ENCODE measurements at places on chromosomes 1 and 21.

DNA sequence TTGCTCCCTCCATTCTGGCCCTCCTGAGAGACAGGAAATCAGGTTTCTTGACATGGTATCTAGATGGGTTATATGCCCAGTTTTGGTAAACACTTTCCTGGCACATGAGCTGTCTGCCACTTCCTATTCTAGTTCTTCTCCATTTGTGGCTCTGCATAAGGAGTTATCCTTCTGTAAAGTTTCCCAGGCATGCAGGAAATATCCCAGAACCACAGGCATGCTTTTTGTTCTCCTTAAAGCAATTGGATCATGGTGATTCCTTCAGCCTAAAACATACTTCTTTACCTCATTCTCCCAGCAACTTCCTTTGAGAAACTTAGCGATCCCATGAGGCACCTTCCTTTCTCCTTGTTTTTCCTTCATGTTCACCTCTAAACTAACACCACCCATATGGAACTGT lies 199.8 kb downstream of the CRB1 start:
- no peak for DNase-seq

DNA sequence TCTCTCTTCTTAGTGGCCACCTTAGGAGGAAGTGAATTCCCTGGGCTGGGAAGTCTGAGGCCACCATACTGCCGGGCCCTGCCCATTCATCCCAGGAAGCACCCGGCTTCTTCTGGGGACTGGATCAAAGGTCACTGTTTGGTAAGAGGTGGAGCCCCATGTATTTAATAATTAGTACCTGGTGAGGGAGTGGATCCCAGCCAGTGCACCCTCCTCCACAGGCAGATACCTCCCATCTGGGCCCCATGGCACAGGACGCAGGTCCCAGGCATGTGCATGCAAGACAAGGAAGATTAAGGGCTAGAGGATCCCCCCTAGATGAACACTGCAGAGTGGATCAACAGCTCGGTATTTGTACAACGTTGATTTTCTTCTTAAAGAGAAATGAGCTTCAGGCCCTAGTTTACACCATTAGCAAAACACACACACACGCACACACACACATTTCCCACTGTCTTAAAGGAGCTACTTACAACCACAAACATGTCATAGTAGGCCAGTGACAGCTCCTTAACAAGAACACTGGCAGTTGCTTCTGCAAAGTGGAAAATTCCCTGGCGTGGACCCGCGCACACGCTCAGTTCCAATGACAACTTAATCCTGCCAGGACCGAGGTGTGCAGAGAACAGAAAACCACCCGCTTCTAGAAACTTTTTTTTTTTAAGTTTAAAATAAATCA lies 90.7 kb downstream of the MRPL37 start:
- no peak for DNase-seq

DNA sequence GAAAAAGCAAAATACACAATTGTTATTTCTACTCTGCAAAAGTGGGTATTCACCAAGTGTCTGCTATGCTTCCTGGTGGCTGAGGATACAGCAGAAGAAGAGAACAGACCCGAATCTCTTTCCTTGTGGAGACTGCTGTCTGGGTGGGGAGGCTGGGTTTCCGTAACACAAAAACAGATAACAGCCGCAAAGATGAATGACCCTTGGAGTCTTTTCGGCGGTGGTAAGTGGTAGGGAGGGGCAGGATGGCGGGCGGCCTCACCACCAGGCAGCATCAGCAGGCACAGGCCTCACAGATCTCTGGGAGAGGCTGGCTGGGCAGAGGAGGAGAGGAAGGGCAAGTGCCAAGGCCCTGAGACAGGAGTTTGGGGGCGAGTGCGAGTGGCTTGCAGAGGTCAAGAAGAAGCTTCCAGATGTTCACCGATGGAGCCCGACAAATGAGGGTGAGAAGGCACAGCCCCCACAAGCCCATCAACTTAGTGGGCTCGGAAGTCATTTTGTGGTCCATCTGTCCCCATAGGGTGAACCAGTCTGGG lies 164.2 kb downstream of the RHOU start:
- DNase-seq: no peak

DNA sequence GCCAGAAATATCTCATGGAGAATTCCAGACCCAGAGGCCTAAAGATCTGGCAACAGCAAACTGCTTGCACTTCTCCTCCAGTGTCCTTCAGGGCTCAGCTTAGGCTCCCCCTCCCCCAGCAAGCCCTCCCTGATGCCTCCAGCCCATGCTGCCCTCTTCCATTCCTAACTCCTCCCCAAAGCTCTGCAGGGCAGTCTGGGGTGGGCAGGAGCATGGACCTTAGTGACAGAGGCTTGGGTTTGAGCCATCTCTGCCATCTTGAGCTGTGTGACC lies 436.8 kb downstream of the PTPRU start:
- DNase-seq: no peak

DNA sequence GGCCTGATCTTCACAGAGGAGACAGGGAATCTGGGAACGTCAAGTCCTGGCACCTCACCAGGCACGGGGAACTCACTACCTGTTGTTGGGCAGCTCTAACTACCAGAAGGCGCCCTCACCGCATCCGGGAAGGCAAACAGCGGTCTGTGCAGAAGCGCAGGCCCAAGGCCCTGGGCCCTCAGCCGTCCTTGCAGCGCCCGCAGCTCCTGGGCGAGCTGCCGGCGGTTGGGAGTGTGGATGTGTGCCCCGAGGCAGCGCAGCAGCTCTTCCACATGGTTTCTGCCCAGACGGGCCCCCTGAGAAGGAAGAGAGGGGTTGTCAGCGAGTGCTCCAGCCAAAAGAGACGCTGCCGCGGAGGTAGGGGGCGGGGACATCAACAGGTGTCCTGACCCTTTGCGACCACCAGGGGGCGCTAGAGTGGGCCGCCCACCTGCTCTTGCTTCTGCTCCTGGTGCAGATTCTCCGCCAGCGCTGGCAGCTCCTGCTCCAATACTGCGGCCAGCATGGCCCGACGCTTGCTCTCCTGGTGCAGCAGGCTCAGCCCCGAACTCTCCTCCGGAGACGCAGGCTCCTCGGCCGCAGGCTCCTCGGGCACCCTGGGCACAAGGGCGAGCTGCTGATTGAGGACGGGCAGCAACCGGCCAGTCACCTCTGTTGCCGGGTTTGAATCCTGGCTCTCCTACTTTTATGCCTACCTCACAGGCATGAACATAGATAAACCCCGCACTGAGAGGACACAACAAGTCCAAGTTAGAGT lies 9.3 kb downstream of the MAP3K6 start:
- DNase-seq: peak; percentile 69
